Muscle of arm (tissue), 14 donors: ENCODE measurements at places on chromosomes 2 and 18.
A peak's percentile ranks its signal among the peaks of the same experiment; 100 is the strongest.

DNA sequence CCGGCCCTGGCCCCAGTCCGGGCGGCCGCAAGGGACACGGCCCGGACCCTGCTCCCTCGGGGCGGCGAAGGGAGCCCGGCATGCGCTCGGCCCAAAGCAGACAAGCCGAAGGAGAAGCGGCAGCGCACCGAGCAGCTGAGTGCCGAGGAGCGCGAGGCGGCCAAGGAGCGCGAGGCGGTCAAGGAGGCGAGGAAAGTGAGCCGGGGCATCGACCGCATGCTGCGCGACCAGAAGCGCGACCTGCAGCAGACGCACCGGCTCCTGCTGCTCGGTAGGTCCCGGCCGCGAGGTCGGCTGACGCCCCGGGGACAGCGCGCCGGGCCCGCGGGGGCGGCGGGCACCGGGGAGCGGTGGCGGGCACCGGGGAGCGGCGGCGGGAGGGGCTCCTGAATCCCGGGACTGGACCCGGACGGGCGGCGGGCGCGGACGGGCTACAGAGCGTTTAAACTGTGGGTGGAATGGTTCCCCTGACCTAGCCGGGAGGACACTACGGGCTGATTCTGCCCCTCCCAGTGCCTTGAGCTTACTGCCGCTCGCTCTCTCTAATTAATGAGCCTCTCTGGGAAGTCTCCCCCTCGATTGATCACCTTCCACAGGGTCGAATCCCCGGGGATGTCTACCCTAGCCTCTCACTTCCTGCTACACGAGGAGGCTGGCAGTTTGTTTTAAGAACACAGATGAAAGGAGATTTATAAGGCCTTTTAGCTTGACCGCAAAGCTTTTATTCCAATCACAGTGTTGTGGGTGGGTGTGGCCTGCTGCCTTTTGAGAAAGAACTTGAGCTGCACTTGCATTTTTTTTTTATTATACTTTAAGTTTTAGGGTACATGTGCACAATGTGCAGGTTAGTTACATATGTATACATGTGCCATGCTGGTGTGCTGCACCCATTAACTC, 853 bp downstream of the GNAL start:
- DNase-seq, result peak; percentile 24

DNA sequence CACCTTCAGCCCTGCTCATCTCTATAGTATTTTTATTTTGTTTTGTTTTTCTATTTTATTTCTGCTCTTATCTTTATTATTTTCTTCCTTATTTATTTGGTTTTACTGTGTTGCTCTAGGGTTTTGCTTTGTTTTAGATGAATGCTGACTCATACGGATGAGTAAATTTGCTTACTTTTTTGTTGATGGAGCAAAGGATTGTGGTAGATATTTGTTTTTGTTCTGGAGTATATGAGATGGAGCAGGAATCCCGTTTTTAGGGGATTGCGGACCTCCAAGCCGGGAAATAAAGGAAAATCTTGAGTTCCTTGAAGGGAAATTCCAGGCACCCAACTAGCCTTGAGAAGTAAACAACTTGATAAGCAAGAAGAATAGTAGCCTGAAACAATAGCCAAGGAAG, 15.3 kb upstream of the COLEC12 start:
- DNase-seq, result no peak

DNA sequence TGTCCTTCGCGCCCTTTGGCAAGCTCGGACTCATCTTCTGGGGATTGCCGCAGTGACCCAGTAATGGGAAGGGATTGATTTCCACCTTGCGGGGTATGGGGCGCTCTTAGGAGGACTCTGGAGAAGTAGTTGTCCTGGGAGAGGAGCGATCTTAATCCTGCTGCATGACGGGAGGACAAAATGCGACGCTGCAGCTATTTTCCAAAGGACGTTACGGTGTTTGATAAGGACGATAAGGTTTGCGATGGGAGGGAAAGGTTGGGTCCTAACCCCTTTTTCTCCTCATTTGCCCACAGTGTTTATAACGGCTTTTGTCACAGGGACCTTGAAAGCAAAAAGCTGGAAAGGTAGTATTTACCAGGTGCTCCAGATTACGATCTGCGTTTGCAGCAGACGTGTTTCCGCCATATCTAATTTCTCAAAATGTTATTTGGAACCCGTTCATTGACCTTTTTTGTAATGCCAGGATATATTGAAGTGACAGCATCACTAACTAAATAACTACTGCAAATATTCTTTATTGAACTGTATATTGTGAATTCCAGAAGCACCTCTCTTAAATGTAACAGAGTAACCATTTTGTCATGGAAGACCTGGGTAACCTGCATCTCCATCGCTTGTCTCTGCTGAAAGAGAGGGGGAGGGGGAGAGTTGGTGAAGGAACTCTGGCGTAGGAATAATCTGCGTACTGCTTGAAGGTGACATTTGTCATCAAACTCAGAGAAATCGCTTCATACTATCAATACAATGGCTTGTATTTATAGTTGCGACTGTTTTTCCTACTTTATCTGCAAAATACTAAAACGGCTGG, 590 bp downstream of the MDH1 start:
- DNase-seq, result no peak

GRCh38 chr2:207673431-207673830, 38.0 kb upstream of the CCNYL1 start:
- DNase-seq, result no peak

DNA sequence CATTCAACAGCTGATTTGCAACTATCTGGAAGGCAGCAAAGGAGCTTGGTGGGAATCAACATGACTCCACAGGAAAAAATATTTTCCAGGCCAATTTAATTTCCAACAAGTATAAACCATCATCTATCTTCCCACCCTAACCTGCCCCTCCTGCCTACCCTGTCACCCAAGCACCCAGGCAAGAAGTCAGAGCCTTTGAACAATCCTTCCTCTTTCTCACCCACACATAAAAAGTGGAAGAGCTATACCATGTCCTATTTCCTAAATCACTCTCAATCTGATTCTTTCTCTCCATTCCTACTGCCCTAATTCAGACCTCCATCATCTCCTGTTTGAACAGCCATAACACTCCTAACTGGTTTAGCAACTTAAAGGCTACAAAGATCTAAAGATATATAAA, 12.7 kb downstream of the SPIRE1 start:
- DNase-seq, result no peak

- DNase-seq, result no peak
Observed at GRCh38 chr2:127014224-127014623, 92.7 kb downstream of the BIN1 start.

DNA sequence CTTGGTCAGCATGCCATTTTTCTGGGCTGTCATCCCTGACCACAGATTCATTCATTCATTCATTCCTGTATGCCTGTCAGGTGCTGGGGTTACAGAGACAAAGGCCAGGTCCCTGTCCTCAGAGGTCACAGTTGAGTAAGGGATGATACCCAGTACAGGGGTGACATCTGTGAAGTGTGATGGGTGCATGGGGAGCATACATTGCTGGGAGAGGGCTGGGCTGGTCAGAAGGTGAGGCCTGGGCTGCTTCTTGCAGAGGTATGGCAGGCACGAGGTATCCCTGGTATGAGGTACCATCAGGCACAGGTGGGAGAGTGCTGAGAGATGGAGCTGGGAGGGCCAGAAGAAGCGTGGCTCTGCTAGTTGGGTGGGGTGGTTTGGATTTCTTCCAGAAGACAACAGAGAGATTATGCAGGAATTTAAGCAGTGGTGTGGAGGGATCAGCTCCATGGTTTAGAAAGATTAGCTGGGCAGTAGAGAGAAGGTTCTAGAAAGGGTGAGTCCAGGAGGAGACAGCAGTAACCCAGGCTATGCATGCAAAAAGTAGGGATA, 181.9 kb upstream of the HAAO start:
- no peak for DNase-seq

GRCh38 chr2:189096769-189097447, 82.7 kb downstream of the COL5A2 start:
- DNase-seq, result no peak

DNA sequence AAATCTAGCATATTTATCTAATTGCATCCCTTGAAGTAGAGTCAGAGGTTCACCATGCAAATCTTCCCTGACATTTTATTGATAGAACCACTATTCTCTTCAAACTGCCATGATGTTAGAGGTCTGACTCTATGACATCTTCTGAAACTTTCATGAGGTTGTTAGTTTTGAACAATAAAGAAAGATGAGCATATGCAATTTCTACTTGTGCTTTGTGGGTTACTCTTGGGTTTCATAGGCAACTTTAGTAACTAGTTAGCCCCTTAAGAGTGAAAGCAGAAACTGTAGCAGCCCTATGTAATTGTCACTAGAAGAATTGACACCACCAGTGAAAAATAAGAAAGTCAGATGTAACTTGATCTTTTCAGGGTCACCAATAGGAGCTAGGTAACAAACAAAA, 53.1 kb upstream of the ZEB2 start:
- DNase-seq, result no peak

GRCh38 chr2:101461381-101461780, 13.5 kb downstream of the RFX8 start:
- DNase-seq, result no peak

GRCh38 chr2:174686430-174686829, 77.8 kb downstream of the CHRNA1 start:
- no peak for DNase-seq

DNA sequence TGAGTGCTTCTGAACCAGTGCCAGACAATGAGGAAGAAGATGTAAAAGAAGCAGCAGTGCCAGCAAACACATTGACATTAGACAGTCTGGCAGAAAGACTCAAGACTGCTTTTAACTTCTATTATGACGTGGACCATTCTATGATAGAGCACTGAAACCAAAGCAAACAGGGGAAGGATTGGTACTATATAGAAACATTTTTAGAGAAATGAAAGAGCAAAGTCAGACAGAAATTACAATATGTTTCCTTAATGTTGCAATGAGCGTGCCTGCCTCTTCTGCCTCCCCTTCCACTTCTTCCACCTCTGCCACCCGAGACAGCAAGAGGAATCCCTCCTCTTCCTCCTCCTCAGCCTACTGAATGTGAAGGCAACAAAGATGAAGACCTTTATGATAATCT, 39.7 kb downstream of the DHX57 start:
- no peak for DNase-seq

- peak; percentile 45 for DNase-seq
Observed at GRCh38 chr2:143513081-143513480, 383.9 kb downstream of the ARHGAP15 start.

GRCh38 chr2:151789055-151789834, 39.0 kb downstream of the ARL5A start:
- DNase-seq, result no peak

- DNase-seq, result peak; percentile 70
Observed at GRCh38 chr2:191245869-191246531, 796 bp downstream of the MYO1B start.

- no peak for DNase-seq
Observed at GRCh38 chr2:172308253-172308935, 119.0 kb upstream of the ITGA6 start.

GRCh38 chr2:10249798-10250197, 52.9 kb upstream of the HPCAL1 start:
- DNase-seq, result no peak

DNA sequence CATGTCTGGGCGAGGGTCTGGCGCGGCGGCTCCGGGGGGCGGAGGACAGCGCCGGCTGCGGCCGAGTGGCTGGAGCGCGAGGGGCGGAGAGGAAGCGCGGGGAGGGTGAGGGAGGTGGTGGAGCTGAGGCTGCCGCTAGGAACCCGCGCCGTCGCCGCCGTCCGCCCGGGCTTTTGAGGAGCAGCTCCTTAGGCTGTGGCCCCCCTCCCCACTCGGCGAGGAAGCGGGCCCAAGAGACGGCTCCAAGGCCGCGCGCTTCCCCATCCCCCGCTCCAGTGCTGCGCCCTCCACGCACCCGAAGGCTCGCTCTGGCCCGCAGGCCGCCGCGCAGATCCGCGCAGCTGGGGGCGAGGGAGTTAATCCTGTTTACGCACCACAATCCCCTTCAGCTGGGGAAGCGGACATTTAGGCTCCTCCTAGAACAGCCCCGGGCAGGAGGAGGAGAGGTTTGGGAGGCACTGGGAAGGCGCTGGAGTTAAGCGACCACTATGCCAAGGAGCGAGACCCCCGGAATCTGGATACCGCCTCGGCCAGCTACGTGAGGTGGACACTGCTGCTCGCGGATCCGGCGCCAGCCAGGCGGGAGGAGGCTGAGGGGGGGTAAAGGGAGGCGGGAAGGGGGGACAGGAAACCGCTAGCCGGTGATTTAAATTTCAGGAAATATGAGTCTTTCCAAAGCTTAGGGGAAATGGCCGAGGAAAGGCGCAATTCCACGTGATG, at the start of gene CNRIP1:
Gene CNRIP1, minus strand, starts transcription at position 552 of the 720 bp plus-strand sequence. Its CDS starts 549 bp downstream, at position 3.
- DNase-seq, result peak; percentile 88

GRCh38 chr2:14828223-14828622, 195.7 kb downstream of the LRATD1 start:
- DNase-seq, result no peak

- no peak for DNase-seq
Observed at GRCh38 chr2:54516842-54517241, 60.7 kb downstream of the SPTBN1 start.

GRCh38 chr2:20643826-20644225, 7.1 kb downstream of the HS1BP3 start:
- no peak for DNase-seq

- no peak for DNase-seq
Observed at GRCh38 chr18:36499938-36500337, 202.4 kb downstream of the FHOD3 start.

- DNase-seq, result no peak
Observed at GRCh38 chr2:218701806-218702205, 8.8 kb upstream of the TTLL4 start.

DNA sequence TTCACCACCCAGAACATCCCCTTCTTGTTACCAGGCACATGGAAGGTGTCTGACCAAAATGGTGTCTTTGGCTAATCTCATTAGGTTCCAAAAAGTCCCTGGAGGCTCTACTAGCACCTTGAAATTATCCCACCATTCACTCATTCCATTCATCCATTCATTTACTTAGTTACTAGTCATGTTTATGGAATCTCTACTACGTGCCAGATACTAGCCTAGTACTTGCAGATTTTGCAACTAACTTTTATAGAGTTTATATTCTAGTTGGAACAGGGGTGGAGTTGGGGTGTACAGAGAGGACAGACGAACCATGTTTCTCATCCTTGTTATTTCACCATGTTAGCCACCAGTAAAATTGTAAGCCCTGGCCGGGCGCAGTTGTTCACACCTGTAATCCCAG, 4.0 kb upstream of the NOP58 start:
- DNase-seq, result no peak

DNA sequence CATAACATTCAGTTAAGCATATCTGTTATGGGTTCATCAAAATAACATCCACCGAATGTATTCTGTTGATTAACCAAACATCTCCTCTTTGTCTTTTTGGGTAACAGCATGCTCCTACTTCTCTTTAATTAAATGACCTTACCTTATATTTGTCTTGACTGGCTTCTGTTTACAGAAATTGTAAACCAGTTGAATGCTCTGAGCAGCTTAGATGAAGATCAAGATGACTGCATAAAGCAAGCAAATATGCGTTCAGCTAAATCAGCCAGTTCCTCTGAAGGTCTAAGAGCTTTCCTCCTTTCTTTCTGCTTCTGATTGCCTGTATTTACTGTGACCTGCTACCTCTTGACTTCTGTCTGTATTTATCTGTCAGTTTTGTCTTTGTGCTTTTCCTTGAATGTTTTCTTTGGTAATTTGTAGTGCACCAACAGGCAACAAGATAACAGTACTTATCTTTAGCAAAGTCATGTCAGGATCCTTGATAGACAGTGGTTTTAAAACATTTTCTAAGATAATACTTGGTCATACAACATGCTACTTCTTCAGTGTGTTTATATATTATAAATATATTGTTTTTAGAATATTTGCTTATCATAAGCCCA, 152.8 kb downstream of the EHBP1 start:
- DNase-seq, result no peak

- DNase-seq, result no peak
Observed at GRCh38 chr18:61888622-61889021, 4.2 kb downstream of the RNF152 start.
